NCI-H69 (cell line): ENCODE measurements at places on chromosomes 1 and 21.
A peak's percentile ranks its signal among the peaks of the same experiment; 100 is the strongest.

DNA sequence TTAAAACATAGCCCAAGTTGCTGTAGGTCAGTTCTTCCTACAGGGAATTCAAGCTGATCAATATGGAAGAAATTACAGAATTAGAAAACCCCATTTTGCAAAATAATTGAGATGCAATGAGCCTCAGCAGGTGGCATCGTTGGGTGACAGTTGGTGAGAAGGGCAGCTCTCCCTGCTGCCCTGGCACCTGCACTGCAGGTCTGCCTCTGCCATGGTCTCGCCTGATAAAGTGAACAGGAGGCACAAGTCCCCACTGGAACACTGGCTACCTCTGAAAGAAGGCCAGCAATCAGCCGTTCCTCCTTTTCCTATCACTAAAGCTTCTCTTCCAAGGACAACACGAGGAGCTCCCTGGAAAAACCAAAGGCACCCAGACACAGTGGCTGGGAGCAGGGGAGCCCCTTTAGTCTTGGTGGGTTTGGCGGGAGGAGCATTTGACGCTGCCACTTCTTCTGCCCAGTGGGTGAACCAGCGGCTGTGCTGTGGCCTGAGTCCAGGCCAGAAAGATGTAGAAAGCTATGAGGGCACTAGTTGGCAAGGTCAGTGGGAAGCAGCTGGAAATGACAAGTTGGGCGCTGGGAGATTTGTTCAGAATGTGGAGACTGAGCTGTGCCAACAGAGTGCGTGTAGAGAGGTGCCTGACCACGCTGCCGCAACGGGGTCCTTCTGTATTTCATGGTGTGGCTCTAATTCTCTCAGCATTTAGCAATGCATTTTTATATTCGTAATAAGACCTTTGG is 93.1 kb downstream of the RIPK4 start:
- peak; percentile 21 for DNase-seq

GRCh38 chr1:43098200-43098599 is 73.9 kb downstream of the EBNA1BP2 start:
- no peak for DNase-seq

DNA sequence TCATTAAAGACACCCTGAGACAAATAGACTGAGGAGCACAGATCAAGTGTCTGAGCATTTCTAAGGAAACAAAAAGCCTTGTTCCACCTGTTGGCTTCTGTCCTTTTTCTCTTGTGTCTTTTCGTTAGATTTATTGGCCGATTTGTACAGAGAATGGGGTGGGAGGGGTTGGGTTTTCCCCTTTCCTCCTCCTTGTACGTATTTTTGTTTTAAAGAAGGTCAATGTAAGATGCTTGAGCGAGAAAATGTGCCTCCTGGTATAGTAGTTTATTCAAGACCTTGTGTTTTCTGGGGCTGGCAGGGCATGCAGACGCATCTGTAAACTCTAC is 1.2 kb downstream of the BCL9 start:
- peak; percentile 28 for DNase-seq

DNA sequence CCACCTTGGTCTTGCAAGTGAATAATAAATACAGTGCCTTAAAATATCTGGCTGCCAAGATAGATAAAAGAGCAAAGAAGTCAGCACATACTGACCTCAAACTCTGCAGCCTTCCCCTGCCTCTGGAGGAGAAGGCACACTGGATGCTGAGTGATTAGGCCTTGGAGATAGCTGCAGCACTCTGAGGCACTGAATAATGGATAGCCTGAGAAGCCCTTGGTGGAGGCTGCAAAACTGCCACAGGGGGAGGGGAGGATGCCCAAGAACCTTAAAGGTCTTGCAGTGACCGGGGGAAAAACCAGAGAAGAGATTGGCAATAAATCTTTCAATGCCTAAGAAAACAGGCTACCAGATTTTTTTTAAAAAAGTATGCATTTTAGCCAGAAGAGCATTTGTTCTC is 167.4 kb upstream of the PRMT6 start:
- no peak for DNase-seq

GRCh38 chr1:22447621-22448111 is 4.0 kb upstream of the ZBTB40 start:
- peak; percentile 11 for DNase-seq

GRCh38 chr1:42944246-42944928 is 14.3 kb downstream of the SLC2A1 start:
- no peak for DNase-seq

DNA sequence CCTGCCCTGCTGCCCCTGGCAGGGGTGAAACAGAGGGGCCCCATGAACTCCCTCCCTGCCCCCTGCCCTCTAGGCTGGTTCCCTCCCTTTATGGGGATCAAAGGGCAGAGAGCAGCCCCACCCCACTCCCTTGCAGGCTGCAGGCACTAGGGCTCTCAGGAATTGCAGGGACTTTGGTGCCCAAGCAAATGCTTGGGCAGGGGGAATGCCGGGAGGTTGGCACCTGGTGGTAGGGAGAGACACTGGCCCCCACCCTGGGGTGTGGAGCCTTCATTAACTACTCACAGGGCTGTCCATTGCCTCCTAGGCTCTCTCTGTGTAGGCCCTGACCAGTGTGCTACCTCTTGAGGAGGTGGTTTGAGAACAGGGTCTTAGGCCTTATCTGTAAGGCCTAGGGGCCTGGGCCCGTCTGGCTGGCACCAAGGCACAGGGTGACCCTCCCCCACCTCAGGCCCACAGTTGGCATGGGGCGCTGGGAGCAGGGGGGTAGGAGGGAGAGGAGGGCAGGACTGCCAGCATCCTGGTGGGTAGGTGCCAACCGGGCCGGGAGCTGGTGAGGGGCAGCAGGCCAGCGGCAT is 4.7 kb downstream of the ZBTB7B start:
- no peak for DNase-seq

DNA sequence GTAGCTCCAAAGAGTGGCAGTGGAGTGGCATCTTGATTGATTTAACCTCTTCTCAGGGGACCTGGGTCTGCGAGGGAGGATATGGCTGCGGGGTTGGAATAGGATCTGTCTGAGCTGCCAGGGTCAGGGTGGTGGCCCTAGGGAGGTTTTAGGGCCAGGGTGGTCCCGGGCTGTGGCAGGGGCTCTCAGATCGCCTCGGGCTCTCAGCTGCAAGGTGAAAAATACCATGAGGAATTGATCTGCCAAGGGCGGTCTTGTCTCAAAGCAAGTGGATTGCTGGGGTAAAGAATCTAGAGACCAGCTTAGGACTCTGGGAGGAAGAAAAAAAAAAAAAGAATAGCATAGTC is 3.7 kb downstream of the SIM2 start:
- no peak for DNase-seq

DNA sequence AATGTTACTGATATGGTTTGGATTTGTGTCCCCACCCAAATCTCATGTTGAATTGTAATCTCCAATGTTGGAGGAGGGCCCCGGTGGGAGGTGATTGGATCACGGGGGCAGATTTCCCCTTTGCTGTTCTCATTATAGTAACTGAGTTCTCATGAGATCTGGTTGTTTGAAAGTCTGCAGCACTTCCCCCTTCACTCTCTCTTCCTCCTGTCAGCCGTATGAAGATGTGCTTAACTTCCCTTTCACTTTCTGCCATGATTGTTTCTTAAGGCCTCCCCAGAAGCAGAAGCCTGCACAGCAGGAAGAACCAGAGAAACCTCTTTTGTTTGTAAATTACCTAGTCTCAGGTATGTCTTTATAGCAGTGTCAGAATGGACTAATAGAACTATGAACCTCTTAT is 28.4 kb downstream of the TRIM33 start:
- DNase-seq = no peak

- DNase-seq = no peak
These were observed 12.9 kb downstream of the PTAFR start for GRCh38 chr1:28163496-28164161.

DNA sequence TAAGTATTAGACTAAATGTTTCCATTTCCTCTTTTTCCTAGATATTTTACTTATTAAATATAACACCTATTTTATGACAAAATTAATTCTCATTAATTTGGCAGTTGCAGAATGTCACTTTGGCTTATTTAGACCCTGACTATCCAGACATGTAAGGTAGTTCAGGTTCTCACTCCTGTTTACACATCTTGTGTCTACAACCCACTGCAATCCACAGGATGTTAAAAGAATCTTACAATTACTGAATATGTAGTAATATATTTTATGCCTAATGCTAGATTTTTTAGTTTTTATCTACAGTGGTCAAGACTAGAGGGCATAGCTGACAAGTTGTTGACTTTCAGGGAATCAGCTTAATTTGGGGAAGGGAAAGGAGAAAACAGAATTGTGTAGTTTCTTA is 346.7 kb downstream of the USP25 start:
- DNase-seq = no peak

DNA sequence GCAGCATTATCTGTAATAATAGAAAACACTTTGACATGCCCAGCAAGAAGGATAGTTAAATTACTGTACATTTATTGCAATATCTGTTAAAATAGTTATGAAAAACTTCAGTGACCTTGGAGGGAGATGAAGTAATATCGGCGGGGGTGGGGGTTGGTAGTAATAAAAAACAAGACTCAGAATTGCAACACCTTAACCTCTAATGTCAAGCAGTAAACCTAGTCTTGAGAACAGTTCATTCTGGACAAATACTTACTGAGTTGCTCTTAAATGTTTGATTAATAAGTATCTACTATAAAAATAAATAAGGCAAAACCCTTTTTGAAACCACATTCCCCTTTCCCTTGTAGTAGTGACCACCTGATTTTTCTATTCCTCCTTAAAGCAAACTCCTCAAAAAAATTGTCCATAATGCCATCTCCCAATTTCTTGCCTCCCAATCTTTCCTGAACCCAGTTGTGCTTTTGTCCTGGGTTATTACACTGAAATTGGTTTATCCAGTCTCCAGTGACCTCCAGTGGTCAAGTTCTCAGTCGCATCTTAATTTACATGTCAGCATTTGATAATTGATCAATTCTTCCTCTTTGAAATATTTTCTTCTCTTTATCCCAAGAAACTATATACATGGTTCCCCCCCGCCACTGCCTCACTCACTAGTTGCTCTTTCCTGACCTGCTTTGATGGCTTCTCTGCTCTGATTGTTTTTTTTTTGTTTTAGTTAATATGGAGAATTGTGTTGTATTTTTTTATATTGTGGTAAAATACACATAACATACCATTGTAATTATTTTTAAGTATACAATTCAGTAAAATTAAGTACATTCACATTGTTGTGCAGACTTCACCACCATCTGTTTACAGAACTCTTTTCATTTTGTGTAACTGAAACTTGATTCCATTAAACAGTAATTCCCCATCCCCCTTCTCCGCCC is 36.8 kb downstream of the RAP1A start:
- DNase-seq = peak; percentile 33

- DNase-seq = no peak
These were observed 185.0 kb downstream of the TGFBR3 start for GRCh38 chr1:91700771-91701471.
